T-helper 1 cell (primary cell): ENCODE measurements at places on chromosomes 1 and 21.

- no peak for DNase-seq
Observed at GRCh38 chr1:159056069-159056698, 20.4 kb downstream of the AIM2 start.

- no peak for DNase-seq
Observed at GRCh38 chr1:3391711-3392110, 62.8 kb upstream of the ARHGEF16 start.

- no peak for DNase-seq
Observed at GRCh38 chr1:154352245-154352580, 26.9 kb downstream of the ATP8B2 start.

DNA sequence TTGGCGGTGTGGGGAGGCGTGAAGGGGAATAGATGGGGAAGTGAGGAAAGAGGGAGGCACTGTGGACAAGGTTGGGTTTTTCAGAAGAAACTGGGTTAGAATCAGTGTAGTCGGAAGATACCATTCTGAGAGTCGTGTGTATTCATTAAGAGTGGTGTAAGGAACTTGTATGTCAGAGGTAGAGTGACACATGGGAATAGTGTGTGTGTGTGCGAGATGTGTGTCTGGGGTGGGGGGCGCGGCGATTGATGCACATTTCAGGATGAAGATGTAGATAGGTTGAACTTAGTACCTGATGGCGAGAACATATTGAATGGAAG is 878 bp downstream of the SMG7 start:
- no peak for DNase-seq

DNA sequence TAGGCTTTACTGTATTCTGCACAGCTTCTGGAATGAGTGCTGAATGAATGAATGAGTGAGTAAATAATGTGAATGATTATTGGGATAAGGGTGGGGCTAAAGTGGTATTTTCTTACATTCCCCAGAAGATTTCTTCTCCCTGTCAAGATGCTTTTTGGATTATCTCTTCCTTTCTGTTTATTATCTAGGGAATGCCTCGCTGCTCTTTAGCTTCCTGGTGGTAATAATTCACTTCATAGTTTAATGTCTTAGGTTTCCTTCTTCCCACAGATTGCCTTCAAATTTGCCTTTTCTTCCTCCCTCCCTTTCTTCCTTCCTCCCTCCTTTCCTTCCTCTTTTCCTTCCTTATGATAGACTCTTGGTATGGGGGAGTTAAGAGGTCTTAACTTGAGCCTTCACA is 24.0 kb downstream of the DDR2 start:
- no peak for DNase-seq

DNA sequence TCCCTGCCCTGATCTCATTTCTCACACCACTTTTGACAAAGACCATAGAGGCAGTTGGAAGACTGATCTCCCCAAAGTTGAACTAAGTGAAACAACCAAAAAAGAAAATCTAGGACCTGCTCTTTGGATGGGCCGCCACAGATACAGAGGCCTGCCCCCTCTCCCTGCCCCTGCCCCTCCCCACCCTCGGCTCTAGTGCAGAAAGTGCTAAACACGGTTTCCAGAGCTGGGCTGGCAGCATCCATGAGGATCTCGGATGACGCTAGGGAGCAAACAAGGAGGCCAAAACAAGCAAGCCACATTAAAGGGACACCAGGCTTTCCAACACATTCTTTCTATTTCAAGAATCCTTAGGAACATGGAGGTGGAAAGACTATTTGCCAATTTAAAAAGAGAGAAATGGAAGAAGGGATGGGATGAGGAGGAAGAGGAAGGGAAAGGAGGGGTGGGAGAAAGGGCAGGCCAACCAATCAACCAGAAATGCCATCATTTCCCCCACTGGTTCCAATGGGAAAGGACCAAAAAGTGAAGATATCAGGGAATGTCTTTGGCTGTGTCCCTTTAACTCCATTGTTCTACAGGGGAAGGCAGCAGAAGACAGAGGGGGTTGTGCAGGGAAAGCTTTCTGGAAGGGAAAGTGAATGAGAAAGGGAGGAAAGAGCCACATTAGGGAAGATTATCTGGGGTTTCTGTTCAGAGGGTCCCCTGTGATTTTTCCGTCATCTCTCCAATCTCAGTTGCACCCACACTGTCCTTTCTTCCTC is 38.3 kb upstream of the GOLT1A start:
- no peak for DNase-seq

DNA sequence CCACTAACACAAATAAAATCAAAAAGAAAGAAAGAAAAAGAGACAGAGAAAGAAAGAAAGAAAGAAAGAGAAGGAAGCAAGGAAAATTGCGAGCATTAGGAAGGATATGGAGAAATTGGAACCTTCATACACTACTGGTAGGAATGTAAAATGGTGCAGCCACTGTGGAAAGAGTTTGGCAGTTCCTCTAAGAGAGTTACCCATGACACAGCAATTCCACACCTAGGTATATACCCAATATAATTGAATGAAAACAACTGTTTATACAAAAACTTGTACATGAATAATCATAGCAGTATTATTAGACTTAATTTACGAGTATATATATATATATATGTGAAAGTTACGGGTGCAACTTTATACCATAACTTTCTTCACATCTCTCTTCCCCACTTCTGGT is 4.1 kb upstream of the LYPD8 start:
- no peak for DNase-seq

GRCh38 chr1:77322061-77322900 is 40.5 kb downstream of the AK5 start:
- no peak for DNase-seq

- no peak for DNase-seq
Observed at GRCh38 chr1:18384471-18384870, 96.3 kb upstream of the KLHDC7A start.

DNA sequence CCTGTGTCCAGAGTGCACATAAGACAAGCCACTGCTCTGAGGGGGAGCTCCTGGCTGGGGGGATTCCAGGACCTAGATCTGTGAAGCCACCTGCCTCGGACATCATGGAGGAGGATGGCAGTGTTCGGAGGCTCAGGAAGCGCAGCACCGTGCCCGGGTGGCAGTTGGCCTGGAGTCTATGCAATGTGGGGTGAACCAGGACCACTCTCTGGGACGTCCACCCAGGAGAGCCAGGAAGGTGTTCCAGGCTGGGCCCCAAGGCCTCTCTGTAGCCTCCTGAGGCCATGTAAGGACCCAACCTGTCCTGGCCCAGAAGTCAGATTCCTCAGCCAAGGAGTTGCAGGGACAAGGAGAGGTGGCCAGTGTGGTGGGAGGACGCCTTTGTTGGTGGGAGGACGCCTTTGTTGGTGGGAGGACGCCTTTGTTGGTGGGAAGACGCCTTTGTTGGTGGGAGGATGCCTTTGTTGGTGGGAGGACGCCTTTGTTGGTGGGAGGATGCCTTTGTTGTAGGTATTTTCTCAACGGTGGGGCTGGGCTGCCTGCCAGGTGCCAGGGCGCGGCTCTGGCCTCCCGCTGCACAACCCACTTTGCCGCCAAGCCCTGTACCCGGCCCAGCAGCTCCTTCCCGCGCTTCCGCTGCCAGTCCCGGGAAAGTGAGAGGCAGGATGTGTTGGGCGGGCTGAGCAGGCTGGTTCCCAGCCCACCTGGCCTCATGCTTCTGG is 30.6 kb upstream of the BMP8B start:
- DNase-seq, result no peak

GRCh38 chr1:157288996-157289395 is 150.8 kb upstream of the ETV3 start:
- no peak for DNase-seq

DNA sequence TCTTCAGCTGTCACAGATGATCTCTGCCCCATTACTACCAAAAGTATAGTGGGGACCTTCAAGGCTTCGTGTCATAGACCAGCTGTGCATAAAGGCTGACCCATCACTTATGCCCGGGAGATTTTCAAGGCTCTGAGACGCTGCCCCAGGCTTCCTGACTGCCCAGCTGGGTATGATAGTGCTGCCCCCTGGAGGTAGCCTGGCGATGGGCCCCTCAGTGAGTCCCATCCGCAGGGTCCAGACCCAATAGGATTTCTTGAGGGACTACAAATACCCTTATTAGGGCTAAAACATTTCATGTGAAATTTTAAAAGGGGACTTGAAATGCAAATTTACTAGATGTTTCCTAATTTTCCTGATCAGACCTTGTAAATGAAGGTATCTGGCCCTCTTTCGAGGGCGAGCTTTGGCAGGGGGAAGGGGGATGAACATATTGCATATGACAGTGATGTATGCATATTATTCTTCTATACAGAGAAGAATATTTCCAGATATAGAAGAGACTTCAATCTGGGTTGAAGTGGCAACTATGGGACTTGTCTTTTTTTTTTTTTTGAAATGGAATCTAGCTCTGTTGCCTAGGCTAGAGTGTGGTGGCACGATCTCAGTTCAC is 11.7 kb upstream of the FCMR start:
- DNase-seq, result peak; percentile 74

- no peak for DNase-seq
Observed at GRCh38 chr1:204830747-204831146, 39.9 kb upstream of the NFASC start.

DNA sequence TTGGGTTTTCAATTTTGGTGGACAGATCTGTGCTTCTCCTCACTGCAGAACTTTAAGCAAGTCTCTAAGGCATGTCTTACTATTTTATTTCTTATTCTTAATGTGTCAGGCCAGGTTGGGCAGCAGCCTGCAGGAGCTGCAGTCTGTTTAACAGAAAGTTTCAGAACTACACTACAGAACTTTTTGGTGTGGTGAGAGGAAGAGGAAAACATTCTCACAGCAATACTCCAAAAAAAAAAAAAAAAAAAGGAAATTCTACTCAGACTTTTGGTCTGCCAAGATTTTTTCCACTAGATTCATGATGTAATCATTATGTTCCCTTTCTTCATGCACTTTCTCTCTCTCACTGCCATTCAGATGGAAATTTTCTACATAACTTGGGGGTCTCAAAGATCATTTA is 255.2 kb downstream of the COL11A1 start:
- no peak for DNase-seq

GRCh38 chr1:63325279-63325985 is 3.1 kb downstream of the FOXD3 start:
- DNase-seq, result no peak
